IPS DF 19.7 (cell line): ENCODE measurements at places on chromosomes 7 and 10.

DNA sequence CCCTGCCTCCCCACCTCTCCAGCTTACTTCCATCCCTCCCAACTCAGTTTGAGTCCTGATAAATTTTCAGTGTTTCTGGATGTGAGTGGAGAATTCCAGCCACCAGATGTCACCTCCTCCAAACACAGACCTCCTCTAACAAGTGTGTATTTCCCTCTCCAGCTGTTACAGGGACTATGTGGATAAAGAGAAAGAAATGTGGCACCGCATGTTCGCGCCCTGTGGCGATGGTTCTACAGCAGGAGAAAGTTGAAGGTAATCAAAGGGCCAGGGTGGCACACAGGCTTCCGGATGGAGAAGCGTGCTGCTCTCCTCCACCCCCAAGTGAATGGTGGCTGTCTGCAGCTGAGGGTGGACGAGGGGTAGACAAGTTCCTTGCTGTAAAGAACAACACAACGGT is 14.7 kb downstream of the FKBP6 start:
- no peak for DNase-seq

GRCh38 chr10:13308096-13308495 is 8.2 kb upstream of the PHYH start:
- no peak for DNase-seq

DNA sequence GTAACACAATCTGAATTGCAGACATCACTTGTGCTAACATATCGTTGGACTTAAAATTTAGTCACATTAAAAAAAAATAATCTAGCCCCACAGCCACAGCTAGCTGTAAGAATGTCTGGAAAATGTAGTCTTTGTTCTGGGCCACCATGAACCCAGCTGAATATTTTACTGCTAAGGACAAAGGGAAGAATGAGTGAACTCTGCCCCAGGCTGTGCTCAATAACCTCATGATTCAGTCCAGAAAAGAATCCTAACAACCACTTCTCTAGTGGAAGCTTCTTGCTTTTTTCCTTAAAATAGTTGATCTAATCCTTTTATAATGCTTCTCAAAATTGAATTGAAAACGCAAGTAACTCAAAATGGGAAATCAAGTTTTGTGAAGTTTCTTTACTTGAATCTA is 25.6 kb upstream of the SOSTDC1 start:
- no peak for DNase-seq

GRCh38 chr10:62842983-62843382 is 26.8 kb upstream of the EGR2 start:
- no peak for DNase-seq

GRCh38 chr10:31923389-31923788 is 5.2 kb downstream of the ARHGAP12 start:
- no peak for DNase-seq

GRCh38 chr7:36082910-36083309 is 70.1 kb upstream of the EEPD1 start:
- DNase-seq, result no peak

DNA sequence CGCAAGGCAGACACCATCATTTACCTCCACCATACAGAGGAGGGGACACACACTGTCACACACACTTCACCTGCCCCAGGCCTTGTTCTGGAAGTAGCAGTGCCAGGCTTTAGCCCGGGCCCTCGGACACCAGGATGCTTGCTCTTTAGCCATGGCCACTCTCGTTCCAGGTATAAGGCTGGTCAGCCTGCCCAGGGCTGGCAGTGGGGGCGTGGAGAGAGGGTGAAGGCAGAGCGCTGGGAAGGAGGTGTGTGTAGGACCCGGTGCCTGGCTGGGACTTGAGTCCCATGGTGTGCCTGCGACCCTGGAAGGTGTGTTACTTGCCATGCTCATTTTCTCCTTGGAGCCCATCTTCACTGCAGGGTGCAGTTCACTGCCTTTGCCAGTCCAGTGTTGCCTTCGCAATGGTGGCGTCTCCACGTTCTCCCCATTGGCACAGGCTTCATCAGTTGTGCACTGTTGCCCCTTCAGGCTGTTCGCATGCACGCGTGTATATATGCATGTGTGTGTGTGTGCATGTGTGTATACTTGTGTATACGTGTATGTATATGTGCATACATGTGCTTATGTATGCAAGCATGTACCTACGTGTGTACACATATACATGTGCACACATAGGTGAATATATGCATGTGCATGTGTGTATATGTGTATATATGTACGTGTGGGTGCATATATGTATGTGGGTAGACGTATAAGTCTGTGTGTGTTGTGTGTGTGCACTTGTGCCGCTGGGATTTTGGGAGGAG is 153.4 kb downstream of the CAMK1D start:
- DNase-seq, result no peak

GRCh38 chr10:122850705-122851640 is 5.3 kb upstream of the CUZD1 start:
- no peak for DNase-seq

GRCh38 chr7:82623812-82624211 is 180.2 kb upstream of the CACNA2D1 start:
- no peak for DNase-seq

DNA sequence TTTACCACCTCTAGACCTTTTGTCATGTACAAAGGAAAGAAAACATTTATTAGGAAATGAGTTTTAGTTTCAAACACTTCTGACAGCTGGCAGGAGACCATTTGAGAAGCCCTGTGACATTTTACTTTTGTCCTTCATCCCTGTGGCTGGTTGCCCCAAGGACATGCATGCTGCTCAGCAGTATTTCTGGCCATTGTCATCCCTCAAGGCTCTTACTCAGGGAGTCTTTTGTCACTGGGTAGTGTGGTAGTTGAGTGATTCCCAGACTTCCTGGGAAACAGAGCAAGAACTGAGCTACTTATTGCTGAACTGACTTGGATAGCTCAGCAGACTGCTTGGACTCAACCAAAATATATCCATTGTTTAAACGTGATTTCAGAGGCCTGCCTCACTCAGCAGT is 142.8 kb downstream of the LRRC4 start:
- DNase-seq, result no peak

- no peak for DNase-seq
Measured at GRCh38 chr7:148893071-148893470, 9.0 kb upstream of the EZH2 start.

GRCh38 chr7:81788246-81788645 is 18.4 kb upstream of the HGF start:
- no peak for DNase-seq

GRCh38 chr10:121357401-121357800 is 240.8 kb downstream of the FGFR2 start:
- DNase-seq, result no peak

- peak; percentile 23 for DNase-seq
Measured at GRCh38 chr10:68897336-68897741, 3.8 kb upstream of the DDX50 start.

DNA sequence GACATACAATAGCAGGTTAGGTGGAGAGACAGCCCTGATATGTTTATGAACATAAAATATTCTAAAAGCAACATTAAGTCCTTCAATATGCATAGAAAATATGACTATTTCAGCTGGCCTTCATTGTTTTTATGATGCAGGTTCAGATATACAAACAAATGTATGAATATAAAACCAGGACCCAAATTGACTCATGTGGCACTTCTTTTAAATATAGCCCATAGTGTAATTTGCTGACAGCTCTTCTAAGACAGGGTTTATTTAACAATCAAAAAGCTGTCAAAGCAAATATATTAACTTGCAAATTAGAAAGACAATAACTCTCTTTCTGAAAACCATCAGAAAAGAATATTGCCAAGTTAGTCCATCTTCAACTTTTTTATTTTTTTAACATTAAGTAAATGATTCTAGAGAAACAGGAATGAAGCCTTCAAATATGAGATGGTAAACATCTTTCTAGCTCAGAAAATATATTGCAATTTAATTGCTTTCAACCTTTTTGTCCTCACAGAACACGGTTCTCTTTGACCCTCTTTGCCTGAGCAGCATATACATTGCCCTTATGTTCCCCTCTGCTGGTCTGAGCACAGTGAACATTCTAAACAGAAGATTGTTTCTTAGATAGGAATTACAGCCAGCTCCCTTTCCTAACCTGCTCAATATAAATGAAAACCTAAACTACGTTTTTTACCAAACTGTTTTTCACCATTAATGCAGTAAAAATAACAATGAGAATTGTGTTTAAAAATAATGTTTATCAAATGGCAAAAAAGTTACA is 82.8 kb downstream of the CACNA2D1 start:
- DNase-seq, result no peak

DNA sequence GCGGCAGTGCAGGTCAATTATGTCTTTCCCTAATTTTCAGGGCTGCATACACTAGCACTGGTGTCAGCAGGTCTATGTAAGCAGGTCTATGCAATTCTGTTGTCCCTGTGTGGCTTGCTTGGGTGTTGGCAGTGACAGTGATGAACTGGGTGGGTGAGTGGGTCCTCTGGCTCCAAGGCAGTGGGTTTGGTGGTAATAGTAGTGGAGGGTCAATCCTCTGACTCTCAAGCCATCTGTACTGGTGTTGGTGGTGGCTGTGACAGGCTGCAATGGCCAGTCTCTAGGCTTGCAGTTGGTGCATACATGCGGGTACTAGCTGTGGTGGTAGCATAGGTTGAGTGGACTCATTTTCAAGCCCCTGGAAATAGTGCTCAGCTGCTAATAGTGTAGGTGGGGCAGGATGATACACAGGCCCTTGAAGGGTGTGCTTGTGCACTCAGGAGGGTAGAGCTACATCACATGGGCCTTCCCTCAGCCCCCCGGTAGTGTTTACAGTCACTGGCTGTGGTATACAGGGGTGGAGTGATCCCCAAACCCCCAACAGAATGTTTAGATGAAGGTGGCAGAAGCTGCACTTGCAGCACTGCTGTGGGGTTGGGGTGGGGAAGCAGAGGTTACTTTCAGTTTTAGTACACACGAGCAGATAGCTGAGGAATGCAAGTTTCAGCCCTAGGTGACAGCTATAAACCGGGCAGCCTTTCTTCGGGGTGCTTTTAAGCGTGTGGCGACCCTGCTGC is 331.3 kb downstream of the PCDH15 start:
- no peak for DNase-seq

DNA sequence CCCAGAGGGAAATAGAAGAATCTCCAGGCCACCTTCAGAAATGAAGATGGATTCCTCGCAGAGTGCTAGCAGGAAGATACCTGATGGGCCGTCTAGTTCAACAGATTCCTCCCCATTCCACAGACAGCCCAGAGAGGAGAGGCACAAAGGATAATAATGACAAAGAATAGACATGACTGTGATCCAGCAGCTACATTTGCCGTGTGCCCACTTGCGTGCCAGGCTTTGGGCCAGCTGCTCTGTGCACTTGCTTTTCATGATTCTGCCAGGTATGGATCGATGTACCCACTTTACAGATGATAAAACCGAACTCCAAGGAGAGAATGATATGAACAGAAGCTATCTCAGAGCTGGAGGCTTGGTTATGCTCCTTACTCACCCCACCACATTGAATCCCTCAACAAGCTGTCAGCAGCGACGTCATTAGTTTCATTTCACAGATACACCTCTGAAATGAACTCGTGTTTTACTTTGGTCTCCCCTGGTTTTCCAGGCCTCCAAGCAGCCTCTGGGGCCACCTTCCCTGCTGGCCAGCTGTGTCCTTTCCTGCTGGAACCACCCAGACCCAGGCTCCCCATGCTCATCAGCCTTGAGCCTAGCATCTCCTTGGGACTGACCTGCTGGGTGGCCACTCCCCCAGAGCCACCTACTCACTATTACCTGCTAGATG is 11.9 kb upstream of the WDFY4 start:
- no peak for DNase-seq

GRCh38 chr10:74855027-74855426 is 28.6 kb downstream of the KAT6B start:
- no peak for DNase-seq

DNA sequence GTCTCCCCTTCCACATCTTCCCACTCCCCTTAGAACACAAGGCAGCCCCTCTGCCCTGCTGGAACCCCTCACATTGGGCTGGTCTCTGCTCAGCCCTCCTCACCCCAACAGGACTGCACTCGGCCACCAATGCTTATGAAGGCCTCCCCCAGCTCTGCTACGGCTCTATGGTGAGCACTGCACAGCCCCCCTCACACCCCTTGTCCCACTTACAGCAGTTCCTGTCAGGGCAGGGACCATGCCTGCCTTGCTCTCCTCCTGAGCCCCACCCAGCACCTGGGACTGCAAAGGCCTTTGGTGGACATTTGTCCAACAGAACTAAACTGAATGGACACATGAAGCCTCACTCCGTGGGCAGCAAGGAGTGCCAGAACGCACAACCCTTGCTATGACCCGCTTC is 171.9 kb downstream of the GRID1 start:
- DNase-seq, result no peak

DNA sequence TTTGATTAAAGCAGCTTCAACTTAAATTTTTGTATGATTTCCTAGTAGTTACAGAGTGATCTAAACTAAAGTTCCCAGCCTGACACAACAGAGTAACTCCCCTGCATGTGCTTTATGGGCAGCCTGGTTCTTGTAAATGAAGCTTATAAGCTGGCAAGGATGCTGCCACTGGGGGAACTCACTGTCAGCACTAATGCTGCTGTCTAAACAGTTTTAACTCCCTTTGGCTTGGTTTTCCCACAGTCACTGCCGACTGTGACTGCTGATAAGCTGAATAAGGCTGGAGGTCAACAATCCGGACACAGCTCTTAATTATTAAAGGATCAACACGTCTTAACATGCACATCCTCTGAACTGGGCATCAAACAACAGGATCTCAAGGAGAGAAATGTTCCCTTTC is 130.1 kb downstream of the OTUD1 start:
- DNase-seq, result no peak
